ENCODE measurements at places on chromosomes 13 and 19.

GRCh38 chr19:49640113-49640898 is at the start of gene RRAS:
TSS of gene RRAS (minus strand) at chr19:49640143. CDS start at chr19:49640098, 45 bp downstream.
- DNase-seq = peak; percentile 97

DNA sequence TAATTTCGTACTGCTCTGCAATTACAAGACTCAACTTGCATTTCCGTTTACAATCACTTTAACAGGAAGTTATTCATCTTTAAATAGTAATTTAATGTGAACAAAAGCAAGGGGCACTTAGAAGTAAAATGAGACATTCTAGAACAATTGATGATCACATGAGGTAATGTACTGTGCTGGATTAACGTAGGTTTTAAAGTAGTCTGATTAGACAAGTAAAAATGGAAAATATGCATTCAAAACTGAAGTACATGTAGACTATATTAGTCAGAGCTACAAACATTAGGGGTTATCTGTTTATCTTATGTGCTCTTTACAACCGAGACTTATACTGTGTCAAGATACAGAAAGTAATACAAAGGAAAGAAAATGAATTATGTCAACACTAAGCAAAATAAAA is 1528.0 kb downstream of the SLITRK5 start:
- no peak for DNase-seq

- DNase-seq = no peak
These were observed 62.9 kb upstream of the KLHL1 start for GRCh38 chr13:70171151-70171550.

DNA sequence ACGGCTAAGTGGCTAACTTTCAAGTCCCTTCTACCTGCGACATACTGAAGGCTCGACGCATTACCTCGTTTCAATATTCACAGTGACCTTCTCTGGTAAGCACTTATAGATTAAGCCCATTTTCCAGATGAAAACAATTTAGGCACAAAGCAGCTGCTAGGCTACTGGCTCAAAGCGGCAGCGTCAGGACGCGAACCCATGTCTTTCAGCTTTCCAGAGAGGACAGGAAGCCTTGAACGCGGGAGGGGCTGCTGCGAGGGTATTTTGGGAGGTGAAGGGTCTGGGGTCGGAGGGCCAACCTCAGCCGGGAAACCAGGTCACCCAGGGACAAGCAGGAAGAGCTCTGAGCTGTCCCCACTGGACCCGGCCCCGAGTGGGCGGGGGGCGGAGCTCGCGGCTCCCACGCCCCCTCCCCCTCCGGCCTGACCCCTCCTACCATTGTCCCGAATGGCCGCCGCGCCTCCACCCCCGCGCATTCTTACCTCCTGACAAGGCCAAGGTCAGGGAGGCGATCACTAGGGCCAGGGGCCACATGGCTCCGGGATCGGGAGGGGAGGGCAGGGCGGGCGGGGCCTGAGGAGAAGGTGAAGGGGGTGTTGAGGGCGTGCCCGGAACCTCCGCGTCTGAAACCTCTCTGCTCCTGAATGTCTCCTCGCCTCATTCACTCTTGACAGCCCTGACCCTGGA is at the start of gene KLK13:
Gene KLK13 (minus strand): TSS at position 559 of the 687 bp plus-strand sequence. CDS start 25 bp downstream, at position 534.
- no peak for DNase-seq

- no peak for DNase-seq
These were observed 113.2 kb downstream of the HSPH1 start for GRCh38 chr13:31048521-31048920.

DNA sequence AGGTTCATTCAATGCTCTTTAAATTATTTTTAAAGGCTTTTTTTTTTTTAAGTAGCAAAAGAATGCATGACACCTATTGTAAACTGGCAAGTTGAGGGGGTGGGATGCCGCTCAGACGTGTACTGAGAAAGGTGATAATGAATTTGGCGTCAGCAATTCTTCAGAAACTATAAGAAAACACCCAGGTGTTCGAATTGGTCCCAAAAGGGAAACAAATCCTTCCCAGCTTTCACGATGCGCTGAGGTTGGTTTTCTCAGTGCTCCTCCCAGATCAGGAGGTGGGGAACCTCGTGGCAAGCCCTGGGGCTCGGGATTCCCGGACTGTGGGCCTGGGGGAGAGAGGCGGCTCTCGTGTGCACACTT is 543 bp upstream of the FAM124A start:
- peak; percentile 26 for DNase-seq

- DNase-seq = no peak
These were observed 477.1 kb upstream of the SGCG start for GRCh38 chr13:22703601-22704209.

DNA sequence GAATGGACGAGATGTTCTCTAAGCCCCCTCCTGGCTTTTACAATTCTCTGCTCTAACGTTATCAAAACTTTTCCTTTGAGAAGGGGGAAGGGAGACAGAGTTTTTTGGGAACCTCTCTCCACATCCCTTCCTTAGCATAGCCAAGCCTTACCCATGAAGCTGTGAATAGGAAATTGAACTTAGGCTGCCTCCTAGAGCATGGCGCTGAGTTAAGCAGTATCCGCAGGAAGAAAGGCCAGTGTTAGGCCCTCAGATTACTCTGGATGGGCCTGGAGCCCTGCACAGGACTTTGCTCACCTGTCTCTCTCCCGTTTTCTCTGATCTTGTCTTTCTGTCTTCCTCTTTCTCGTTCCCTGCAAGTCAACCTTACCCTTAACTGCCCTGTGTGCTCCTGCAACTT is 39.6 kb downstream of the CYP2B6 start:
- no peak for DNase-seq

DNA sequence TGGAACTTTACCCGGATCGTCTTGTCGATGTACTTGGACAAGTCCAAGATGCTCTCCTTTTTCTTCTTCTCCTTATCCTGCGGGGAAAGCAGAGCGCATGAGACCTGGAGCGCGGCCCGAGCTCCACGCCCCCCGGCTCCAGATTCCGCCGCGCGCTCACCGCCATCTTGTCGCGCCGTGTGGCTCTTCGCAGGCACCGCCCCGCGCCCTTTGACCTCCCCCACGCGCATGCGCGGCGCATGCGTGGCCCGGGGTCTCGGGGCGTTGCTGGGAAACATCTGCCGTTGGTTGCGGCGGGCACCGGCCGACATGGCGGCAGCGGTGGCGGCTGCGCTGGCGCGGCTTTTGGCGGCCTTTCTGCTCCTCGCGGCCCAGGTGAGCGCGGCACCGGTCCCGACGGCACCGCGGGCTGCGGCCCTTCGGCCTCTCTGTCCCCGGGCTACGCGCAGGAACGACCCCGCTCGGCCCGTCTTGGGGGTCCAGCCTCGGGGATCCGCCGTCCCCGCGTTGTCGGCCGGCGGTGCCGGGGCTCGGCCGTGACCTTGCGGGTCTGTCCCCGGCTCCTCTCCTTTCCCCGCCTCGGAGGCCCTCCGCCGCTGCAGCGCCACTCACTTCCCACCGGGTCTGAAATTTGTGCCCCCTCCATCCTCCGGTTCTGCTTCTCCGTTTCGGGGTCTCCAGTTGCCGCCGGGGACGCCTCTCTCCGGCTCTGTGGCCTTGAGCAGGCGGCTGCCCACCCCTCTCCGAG is at the start of the genes LSM7 and SPPL2B:
Gene LSM7 (minus strand): TSS at position 186 of the 748 bp plus-strand sequence. CDS start 20 bp downstream, at position 166.
Gene SPPL2B (plus strand): TSS at position 284 of the 748 bp plus-strand sequence. CDS start 26 bp downstream, at position 310.
- peak; percentile 100 for DNase-seq

- DNase-seq = no peak
These were observed 14.2 kb downstream of the TSHZ3 start for GRCh38 chr19:31334849-31335624.
